ENCODE measurements at places on chromosomes 1 and 21.

DNA sequence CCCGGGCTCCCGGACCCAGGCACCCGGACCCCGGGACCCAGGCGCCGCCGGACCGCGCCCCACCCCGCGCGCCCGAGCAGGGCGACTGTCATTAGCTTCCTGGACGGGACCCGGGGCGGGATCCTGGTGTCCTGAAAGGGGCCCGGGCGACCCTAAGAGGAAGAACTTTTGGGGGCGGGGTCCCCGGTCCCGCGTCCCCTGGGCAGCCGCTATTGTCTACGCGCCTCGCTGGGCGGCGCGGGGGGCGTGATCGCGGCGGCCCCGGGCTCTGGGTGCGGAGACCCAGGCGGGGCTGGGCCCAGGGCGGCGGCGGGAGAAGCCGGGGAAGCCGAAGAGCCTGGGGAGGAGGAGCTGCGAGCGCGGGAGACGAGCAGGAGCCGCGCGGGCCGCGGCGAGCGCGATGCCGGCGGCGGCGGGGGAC, 465 bp downstream of the HUNK start:
- H3K27me3 ChIP-seq, result peaks cover 14% of the 10 kb centered on the region
- H3K27ac ChIP-seq, result no peak overlapping the region
- peaks cover 26% of the 10 kb centered on the region for H3K4me1 ChIP-seq
- no peak overlapping the region for H3K4me3 ChIP-seq
- DNase-seq, result peak; percentile 57

DNA sequence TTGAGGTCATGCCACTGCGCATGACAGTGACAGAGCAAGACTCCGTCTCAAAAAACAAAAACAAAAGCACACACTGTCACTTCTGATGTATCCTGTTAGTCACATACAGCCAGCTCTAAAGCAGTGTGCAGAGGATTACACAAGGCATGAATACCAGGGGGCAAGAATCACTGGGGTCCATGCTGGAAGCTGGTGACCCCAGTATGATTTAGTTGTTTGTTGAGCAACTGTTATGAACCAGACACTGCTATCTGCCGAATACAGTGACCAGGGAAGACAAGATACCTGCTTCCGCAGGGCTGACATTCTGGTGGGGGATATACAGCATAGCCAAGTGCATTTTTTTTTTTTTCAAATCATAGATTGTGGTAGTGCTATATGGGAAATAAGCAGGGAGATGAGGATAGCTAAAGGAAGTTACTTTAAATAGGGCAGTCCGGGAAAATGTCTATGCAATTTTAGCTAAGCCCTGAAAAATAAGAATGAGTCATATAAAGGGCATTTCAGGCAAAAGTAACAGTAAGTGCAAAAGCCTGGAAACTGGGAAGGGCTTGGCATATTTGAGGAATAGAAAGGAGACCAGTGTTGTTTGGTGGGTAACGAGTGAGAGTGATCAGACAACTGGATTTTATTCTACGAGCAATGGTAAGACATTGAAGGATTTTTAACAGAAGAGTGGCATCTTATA, 69.7 kb downstream of the ADSS2 start:
- H3K27ac ChIP-seq, result no peak overlapping the region
- H3K27me3 ChIP-seq, result peaks cover 7% of the 10 kb centered on the region
- no peaks in the 10 kb centered on the region for H3K36me3 ChIP-seq
- no peak for DNase-seq
- H3K4me3 ChIP-seq, result no peak overlapping the region

- peaks cover 17% of the 10 kb centered on the region for H3K27me3 ChIP-seq
- H3K4me3 ChIP-seq, result no peak overlapping the region
- H3K36me3 ChIP-seq, result peaks cover 13% of the 10 kb centered on the region
- H3K4me1 ChIP-seq, result peaks cover 27% of the 10 kb centered on the region
- no peak overlapping the region for H3K27ac ChIP-seq
- no peak for DNase-seq
Measured at GRCh38 chr1:1781526-1781903, 3.2 kb upstream of the NADK start.

GRCh38 chr1:8137481-8138244, 111.6 kb upstream of the ERRFI1 start:
- H3K4me1 ChIP-seq, result peaks cover 6% of the 10 kb centered on the region
- no peak for DNase-seq
- no peaks in the 10 kb centered on the region for H3K36me3 ChIP-seq
- no peak overlapping the region for H3K27ac ChIP-seq
- H3K4me3 ChIP-seq, result no peak overlapping the region

GRCh38 chr1:212401042-212401441, 13.6 kb downstream of the PACC1 start:
- peaks cover 45% of the 10 kb centered on the region for H3K36me3 ChIP-seq
- no peak overlapping the region for H3K4me3 ChIP-seq
- H3K27ac ChIP-seq, result no peak overlapping the region

- peaks cover 17% of the 10 kb centered on the region for H3K4me1 ChIP-seq
- no peak overlapping the region for H3K4me3 ChIP-seq
- no peak overlapping the region for H3K27ac ChIP-seq
- H3K27me3 ChIP-seq, result peaks cover 4% of the 10 kb centered on the region
Measured at GRCh38 chr1:147627435-147628110, 42.8 kb downstream of the ACP6 start.

DNA sequence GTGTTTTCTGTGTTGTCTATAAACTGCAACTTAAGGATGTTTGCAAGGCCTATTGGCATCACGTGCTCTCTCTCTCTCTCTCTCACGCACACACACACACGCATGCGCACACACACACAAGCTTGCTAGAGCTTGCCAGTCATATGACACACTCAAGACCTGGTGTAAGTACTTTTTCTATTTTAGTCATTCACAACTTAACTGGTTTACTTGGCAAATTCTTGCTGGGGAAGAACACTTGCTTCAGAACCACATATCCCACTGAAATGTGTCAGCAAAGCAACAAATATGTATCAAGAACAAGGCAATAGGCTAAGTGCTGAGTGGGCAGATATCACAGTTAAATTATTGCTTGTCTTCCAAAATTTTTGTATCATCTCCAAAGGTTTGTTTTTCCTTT, 107.8 kb downstream of the DISC1 start:
- no peaks in the 10 kb centered on the region for H3K27me3 ChIP-seq
- DNase-seq, result no peak
- no peaks in the 10 kb centered on the region for H3K4me1 ChIP-seq
- no peak overlapping the region for H3K27ac ChIP-seq

GRCh38 chr1:30662291-30662840, 61.0 kb downstream of the MATN1 start:
- H3K4me1 ChIP-seq, result no peaks in the 10 kb centered on the region
- DNase-seq, result no peak
- H3K36me3 ChIP-seq, result no peaks in the 10 kb centered on the region
- no peak overlapping the region for H3K27ac ChIP-seq
- no peak overlapping the region for H3K4me3 ChIP-seq
- peaks cover 6% of the 10 kb centered on the region for H3K27me3 ChIP-seq

DNA sequence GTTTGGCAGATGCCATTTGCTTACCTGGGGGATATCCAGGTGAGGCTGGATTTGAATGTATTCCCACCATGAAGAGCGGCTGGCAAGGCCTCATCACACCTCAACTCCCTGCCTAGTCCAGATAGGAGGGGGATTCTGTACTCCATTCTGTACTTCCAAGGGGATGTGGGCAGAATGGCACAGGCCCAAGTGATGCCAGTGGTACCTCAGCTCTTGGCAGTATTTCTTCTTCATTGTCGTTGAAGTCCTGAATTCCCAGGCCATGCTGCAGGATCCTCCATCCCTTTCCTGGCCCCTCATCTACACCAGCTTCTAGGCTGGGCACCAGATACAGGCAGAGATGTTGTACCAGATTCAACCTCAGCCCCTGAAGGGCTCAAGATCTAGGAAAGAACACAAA, 47.9 kb downstream of the KLHDC7A start:
- no peak overlapping the region for H3K4me3 ChIP-seq
- H3K36me3 ChIP-seq, result no peaks in the 10 kb centered on the region
- DNase-seq, result no peak
- H3K27ac ChIP-seq, result no peak overlapping the region
- H3K27me3 ChIP-seq, result peaks cover 2% of the 10 kb centered on the region

DNA sequence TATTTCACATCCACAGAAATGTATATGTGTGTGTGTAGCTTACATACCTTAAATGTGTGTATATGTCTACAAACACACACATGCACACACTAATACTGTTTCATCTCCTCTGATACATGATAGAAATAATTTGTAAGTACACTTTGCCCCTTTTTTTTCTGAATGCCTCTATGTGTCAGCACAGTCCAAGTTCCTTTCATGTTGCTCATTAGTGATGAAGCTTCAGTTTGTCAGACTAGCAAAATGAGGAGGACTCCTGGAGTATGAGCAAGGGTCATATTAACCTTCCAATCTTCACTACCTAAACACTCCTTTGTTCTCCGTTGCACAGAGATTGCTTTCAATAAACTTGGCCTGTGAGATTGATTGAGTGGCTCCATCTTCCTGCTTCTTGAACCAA, 935.4 kb downstream of the MRPL39 start:
- H3K4me3 ChIP-seq, result no peak overlapping the region
- peaks cover 2% of the 10 kb centered on the region for H3K36me3 ChIP-seq
- no peak overlapping the region for H3K27ac ChIP-seq
- H3K27me3 ChIP-seq, result no peaks in the 10 kb centered on the region

DNA sequence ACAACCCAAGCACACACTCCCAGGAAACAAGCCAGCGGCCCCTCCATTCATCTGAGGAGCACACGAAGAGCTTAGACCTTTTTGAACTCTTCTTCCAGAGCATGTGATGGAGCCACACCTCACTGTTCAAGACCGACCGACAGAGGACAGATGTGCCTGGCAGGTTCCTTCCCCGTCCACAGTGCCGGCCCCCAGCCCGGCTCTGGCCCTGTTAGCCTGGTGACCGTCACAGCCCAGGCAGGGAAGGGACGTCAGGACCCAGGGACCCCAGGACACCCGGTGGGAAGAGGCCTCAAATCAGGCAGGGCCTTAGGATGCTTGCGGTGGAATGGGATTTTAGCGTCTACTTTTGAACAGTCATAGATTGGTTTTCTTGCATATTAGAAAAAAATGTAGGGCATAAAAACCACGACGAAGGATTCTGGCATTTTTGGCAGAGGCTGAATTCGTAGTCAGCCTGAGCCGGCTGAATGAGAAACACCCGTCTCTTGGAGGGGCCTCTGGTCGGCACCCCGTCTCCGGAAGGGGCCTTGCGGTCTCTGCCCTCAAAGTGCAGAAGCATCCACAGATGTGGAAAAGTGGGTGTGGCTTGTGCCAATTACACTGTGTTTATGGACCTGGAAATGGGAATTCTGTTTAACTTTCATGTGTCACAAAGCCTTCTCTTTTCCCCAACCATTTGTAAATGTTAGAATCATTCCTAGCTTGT, 79.3 kb downstream of the SIK1 start:
- no peak for DNase-seq
- peaks cover 10% of the 10 kb centered on the region for H3K4me1 ChIP-seq
- no peak overlapping the region for H3K27ac ChIP-seq
- peaks cover 4% of the 10 kb centered on the region for H3K27me3 ChIP-seq
- H3K36me3 ChIP-seq, result no peaks in the 10 kb centered on the region

DNA sequence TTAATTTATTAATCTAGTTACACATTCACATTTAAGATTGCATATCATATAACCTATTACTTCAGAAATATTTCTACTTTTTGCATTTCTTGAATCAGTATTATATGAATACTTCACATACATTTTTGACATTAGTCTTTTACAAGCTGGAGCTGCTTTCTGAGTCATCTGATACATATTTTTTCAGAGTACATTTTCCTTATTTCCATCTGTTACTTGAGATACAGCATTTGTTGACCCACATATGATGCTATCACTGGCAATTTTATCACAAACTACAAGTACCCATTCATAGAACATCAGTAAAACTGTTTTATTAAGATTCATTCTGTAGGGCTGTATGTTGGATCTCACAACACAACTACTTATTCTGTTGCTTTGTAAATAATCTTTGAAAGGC, 367.2 kb upstream of the ST6GALNAC5 start:
- H3K27ac ChIP-seq, result peak overlapping the region; percentile 98
- H3K27me3 ChIP-seq, result peaks cover 5% of the 10 kb centered on the region
- no peak for DNase-seq
- no peak overlapping the region for H3K4me3 ChIP-seq
- peaks cover 50% of the 10 kb centered on the region for H3K4me1 ChIP-seq

DNA sequence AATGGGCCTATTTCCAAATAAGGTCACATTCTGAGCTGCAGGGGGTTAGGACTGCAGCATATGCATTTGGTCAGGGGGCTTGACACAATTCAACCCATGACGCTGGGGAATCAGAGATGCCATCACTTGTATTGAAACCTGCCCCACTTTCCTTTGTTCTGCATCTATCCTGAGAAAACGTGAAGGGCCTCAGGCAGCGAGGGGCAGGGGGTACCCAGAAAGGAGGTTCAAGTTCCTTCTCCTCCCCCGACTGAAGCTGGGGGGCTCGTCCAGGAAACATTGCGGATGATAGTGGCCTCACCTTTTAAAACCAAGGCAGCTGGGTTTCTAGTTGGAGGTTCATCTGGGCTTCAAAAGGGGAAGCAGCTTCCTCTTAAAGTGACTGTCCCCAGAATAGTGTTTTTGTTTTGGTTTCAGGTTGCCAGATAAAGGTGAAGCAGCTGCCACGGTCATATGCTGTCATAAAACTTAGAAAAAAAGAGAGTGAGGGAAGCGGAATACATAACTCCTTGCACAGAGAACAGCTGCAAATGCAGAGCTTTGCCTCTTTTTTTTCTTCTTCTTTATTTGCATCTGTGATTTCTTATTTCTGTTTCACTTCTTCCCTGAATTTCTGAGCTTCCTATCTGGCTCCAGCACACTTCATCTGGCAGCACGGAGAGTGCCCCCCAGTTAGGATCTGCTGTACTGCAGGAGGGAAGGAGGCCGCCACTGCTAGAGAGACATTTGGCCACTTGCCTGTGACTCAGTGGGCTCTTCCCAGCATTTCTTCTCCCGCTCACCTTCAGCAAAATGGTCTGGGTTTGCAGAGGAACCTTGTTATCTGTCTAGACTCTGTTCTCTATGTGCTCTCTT, 142.0 kb downstream of the AJAP1 start:
- no peak for DNase-seq
- peaks cover 11% of the 10 kb centered on the region for H3K36me3 ChIP-seq

DNA sequence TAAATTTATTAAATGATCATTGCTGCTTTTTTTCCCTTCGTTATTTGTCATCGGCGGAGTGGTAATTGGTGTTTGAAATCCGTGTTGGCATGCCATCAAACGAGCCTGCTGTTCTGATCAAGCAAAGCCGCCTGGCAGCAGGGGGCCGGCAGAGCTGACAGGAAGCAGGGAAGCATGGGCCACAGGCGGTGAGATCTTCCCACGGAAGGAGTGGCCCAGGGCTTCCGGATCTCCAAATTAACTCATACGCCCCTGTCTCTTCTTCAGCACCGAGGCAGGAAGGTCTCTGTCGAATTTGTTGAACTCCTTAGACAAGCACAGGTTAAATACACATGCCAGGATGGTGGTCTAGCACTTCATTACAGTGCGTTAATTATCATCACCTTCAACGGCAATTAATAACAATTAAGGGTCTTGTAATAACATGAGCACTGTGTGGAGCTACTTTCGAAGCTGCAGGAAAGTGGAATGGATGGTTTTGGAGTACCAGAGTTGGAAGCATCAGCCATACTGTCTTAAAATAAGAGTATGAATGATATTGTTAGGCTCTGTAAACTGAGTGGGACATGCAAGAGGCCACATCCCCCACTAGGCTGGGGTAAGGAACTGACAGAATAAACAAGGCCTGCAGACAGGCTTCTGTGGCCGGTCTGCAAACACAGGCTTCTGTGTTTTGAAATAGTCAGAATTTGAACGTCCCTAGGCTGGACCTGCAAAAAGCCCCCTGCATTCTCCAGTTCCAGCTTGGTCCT, 199.4 kb upstream of the DAB1 start:
- DNase-seq, result peak; percentile 58
- H3K36me3 ChIP-seq, result no peaks in the 10 kb centered on the region
- H3K4me3 ChIP-seq, result no peak overlapping the region
- peak overlapping the region; percentile 70 for H3K27ac ChIP-seq
- peaks cover 19% of the 10 kb centered on the region for H3K4me1 ChIP-seq

All from endothelial cell (in vitro differentiated cells).